ENCODE measurements at places on chromosomes 13 and 19.

GRCh38 chr19:51808333-51808986, 13.5 kb downstream of the FPR3 start:
- DNase-seq: no peak

DNA sequence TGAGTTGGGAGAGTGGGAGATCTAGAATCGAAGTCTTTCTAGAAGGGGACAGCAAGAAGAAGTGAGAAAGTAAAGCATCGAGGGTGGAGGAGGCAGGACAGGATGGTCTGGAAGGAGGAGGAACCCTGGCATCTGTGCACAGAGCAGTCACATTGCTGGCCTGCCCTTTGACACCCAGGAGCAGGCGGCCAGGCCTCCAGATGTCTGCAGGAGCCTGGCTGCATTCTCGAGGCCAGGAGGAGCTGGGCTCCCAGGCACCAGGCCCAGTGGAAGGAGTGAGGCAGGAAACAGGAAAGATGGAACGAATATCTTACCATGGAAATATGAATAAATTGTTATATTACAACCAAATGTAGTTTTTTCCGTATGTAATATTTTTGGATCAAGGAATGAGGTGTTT, 27.7 kb upstream of the ARGLU1 start:
- DNase-seq: no peak

- DNase-seq: no peak
Observed at GRCh38 chr19:49824662-49825061, 6.6 kb downstream of the MED25 start.

DNA sequence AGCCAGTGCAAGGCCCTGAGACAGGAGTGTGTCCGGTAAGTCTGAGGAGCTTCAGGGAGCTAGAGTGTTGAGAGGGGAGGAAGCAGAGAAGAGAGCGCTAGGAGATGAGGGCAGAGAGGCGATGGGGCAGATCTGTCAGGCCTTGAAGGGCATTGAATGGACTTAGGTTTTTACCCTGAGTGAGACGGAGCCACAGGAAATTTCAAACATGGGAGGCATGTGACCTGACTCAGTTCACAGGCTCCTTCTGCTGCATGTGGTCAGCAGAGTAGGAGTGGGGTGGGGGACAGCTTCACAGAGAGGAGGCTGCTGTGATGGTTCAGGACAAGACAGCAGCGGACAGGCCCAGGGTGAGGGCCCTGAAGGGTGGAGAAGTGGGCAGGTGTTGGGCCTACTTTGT, 2.5 kb upstream of the FAM98C start:
- DNase-seq: no peak

GRCh38 chr19:49823472-49823871, 5.4 kb downstream of the MED25 start:
- no peak for DNase-seq
